ENCODE measurements at places on chromosomes 3 and 15. TPM values are rescaled to one million over a fixed set of nuclear protein-coding genes. Genes with fewer than 3 reads are reported as not detected.

- DNase-seq = no peak
Observed at GRCh38 chr3:129672412-129672811, 65.9 kb upstream of the PLXND1 start.

IQGAP1 gene
- 211 TPM for total RNA-seq

SOX14 gene
- not detected for total RNA-seq

- peak; percentile 48 for DNase-seq
Observed at GRCh38 chr3:18988614-18989229, 159.6 kb upstream of the KCNH8 start.

- no peak for DNase-seq
Observed at GRCh38 chr15:27973886-27974285, 125.2 kb downstream of the OCA2 start.

RAB6B gene
- 0.33 TPM for total RNA-seq

SPTSSB gene
- not detected for total RNA-seq

DNA sequence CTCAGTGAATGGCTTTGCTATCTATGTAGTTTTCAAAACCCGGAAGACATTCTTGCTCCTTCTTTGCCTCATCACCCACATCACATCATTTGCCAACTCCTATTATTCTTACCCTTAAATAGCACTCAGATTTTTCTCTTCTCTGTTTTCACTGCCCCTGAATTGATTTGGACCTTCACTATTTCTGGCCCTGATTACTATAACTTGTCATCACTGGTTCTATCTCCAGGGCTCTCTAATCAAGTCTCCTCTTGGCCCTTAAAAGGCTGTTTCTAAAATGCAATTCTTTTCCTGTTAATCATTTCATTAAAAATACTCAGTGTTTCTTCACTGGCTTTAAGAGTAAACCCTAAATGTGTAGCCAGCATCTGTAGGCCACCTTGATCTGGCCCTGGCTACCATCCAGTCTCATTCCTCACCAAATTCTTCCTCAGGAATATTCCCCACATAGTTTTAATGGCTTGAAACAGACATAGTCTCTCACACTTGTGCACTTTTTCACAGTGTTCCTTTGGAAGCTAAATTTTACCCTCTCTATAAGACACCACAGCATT is 437.1 kb upstream of the CBLB start:
- no peak for DNase-seq

SNTN gene
- not detected for total RNA-seq

CHDH gene
- total RNA-seq = 0.55 TPM

GRAMD1C gene
- 1.1 TPM for total RNA-seq

ALDH1A3 gene
- total RNA-seq = 17.6 TPM

- no peak for DNase-seq
Observed at GRCh38 chr3:100106094-100106493, 8.2 kb downstream of the FILIP1L start.

SNX22 gene
- total RNA-seq = 0.78 TPM

DNA sequence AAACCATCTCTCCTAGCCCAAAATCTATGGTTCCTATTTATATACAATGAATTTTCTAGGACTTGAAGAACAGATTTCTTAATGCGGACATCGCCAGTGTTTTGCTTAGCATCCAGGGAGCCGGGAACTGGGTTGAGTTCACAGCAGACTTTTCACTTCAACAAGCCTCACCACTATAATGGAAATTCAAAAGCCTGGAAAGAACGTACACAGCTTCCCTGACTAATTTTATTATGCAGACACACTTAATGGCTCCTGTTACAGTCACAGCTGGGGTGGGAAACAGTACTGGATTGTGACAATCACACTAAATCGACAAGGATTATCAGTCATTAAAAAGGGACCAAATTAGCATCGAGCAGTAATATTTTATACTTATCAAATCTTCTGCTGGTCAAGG is 129.2 kb upstream of the BNIP2 start:
- DNase-seq = no peak

TMCO5A gene
- total RNA-seq = not detected

DNA sequence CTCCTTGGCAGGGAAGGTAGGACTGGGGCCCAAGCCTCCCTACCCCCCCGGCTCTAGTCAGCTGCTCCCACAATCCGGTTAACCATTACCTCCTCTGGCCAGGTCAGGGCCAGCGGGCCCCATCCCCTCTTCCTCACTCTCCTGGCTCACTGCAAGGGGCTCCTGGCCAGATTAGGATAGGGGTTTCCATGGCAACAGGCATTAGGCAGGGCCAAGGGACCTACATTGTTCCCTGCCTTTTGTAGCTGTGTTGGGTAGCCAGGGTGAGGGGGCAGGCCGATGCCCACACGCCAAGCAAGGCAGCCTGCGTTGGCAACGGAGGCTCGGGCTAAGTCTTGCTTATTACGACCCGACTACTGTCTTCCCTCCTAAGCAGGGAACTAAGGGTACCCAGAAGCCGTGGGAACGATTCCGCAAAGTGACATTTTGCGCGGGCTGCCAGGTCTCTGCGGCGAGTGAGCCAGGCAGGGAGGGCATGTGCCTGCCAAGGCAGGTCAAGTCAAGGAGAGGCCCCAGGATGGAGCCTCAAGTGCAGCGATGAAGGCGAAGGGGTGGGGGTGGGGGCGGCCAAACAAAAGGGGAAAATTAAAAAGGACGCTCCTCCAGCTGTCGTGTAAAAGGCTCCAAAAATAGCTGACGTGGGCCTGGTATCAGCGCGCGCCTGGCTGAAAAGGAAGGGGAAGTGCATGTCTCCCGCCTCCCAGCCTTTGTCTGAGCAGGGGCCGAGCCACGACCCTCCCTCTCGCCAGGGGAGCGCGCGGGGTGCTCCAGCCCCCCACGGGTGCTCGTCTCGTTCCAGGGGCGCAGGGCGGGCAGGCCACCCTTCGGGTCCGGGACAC is 919 bp downstream of the IDH2 start:
- no peak for DNase-seq

GRCh38 chr3:151093905-151094304 is 8.4 kb downstream of the MED12L start:
- no peak for DNase-seq

PBRM1 gene
- total RNA-seq = 47.6 TPM

MAGEF1 gene
- 83.9 TPM for total RNA-seq

DNA sequence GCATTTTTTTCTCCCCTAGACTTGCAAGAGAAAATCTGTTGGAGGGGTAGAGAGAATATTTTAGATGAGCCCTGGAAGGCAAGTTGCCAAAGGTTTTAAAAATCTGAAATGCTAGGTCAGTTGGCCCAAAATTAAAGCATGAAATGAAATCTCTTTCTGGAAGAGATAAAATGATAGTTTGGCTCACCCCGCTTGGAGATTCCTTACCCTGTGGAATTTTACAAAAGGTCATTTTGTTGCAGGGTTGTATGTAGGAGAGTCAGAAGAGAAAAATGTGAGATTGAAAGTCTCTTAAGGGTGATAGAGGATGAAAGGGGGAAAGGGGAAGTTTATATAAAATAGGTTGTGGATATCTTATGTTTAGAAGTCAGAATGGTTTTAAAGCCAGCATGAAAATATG is 277.8 kb downstream of the CD47 start:
- no peak for DNase-seq

- DNase-seq = no peak
Observed at GRCh38 chr15:92624401-92624991, 31.1 kb downstream of the FAM174B start.

DNA sequence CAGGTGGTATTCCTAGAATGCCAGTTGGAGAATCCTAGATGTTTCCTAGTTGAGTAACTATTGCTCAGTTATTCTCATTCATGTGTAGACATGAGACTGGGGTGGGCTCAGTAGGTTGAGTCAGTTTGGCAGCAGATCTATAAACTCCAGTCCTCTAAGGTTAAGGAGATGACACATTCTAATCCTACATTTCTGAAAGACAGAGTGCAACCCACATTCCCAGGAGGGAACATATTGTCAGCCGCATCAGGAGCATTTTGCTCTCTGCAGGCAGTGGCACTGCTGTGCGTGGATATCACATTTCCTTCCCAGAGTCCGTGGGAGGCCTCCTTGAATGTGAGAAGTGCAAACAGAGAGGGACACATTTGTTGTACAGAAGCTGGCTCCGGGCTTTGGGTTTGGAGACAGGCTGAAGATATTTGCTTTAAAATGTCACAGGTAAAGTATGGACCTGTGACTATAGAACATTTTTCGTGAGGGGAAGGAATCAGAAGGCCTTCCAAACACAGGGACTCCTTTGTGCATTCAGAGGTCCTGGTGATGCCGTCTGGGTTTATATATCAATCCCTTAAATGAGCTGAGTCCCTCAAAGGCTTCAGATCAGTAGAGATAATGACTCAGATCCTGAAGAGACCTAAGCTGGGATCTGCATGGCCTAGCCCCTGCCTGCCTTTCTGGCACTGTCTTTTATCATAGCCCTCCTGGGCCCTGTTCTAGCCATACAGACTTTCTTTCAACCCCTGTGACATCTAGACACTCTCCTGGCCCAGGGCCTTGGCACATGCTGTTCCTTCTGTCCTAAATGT is 156.5 kb downstream of the CADPS start:
- no peak for DNase-seq

DNA sequence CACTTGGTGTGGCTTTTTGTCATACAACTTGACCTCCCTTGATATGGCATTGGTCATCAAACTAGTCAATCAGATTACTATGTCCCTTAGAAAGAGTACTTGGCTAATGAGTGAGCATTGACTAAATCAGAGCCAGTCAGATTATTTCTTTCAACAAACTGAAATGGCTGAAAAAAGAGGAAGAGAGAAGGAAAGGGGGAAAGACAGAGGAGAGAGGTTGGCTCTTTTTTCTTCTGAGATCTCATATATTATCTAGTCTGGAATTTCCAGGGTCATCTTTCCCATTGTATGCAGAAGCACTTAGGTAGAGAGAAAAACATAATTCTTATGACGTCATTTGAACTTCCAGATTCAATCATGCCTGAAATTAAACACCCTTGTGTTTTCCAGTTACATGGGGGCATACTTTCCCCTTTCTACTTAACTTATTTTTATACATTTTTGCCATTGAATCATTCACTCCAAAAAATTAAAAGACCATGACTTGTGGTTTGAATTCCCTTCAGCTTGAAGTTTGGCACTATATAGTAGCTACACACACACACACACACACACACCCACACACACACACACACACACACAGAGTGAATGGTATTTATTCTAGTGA is 387.8 kb downstream of the LSAMP start:
- no peak for DNase-seq

- DNase-seq = no peak
Observed at GRCh38 chr3:160856450-160856849, 100.4 kb downstream of the PPM1L start.

ZNF445 gene
- total RNA-seq = 4.6 TPM

GRCh38 chr15:77982127-77982490 is 95.4 kb downstream of the TBC1D2B start:
- DNase-seq = no peak

DNA sequence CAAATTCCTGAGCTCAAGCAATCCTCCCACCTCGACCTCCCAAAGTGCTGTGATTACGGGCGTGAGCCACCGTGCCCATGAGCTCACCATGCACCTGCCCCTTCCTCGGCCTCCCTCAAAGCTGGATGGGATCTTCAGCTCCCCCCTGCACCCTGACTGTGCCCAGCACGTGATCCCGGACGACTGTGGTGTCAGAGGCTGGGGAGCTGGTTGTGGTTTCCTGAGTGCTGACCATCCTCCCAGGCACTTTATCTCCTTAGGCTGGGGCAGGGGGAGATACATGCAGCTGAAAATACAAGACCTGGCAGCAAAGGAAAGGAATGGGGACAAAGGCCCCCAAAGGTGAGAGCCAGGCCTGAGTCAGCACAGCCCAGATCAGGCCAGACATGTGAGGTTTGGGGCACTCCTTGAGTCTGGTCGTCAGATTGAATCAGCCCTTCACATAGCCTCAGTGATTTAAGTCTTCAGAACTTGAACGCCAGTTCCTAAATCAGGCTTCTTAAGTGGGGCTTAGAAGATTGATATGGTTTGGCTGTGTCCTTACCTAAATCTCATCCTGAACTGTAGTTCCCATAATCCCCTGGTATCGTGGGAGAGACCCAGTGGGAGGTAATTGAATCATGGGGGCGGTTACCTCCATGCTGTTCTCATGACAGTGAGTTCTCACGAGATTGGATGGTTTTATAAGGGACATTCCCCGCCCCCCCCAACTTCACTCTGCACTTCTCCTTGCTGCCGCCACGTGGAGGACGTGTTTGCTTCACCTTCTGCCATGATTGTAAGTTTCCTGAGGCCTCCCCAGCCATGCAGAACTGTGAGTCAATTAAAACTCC is 35.8 kb downstream of the PRKCD start:
- DNase-seq = peak; percentile 76

- no peak for DNase-seq
Observed at GRCh38 chr3:139653582-139653981, 24.2 kb downstream of the NMNAT3 start.

GRCh38 chr3:139718415-139718814 is 40.6 kb upstream of the NMNAT3 start:
- DNase-seq = peak; percentile 19

DNA sequence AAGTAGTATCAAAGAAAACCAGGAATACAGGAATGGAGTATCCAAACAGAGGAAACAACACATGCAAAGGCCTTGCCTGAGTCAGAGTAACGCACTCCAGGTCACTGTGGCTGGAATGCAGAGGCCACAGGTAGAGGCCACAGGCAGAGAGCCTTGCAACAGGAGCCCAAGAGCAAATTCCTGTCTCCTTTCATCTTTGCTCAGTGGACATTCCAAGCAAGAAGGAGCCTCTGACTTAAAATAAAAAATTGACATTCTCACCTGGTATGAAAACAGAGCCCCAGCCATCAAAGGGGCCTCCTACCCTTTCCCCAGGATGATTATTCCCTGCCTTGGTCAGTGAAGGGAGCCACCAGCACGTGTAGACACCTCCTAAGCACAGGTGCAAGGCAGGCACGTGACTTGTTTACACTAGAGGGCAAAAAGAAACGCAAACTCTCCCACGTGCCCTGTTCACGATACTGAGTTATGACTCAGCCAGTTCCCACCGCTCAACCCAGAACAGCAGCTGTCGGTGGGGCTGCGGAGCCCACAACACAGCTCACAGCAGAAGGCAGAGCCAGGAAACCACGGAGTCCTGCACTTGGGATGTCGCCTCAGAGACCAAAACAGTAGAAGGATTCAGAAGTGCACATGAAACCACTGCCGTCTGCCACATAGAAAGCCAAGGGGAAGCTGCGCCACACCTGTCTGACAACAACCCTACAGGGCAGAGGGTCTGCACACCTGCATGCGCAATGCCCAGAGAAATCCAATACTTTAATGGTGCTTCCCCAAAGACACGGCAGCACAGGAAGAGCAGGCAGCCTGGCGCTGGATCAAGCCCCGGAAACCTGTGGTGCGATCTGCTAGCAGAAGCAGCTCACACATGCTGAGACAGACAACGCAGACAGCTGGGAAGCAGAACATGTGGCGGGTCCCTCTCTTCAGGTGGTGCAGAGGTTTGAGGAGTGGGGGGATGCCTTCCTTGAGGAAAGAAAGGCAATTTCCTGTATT is 52.1 kb downstream of the ITGB5 start:
- DNase-seq = peak; percentile 90

All from A172 (cell line).